ENCODE measurements at places on chromosomes 4 and X. TPM values are rescaled to one million over a fixed set of nuclear protein-coding genes. Genes with fewer than 3 reads are reported as not detected.

Gene RIPPLY1
- not detected for total RNA-seq

Gene ETDB
- total RNA-seq: not detected

Gene GIMD1
- total RNA-seq: not detected

Gene PABPC5
- total RNA-seq: 0.03 TPM

Gene EREG
- 38.9 TPM for total RNA-seq

All from A549 treated with CpdA at 1 μM for 4 hours (cell line).